ENCODE measurements at places on chromosomes 7 and 10.

DNA sequence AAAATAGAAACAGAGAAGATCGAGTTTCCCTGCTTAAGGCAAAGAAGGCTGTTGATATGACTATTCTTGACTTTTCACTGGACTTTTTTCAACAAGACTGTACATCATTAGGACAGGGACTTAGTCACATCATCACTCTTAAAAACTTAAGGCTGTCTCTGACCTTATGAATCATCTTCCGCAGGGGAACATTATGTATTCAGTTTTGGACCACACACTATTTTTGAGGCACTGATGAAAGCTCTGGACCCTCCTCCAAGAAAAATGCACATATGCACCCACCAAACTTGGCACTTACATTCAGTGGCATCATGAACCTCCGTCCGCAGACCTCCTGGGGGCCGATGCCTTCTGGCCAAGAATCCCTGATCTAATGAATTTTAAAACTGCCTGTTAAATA is 96.4 kb downstream of the CALD1 start:
- no peak for DNase-seq

DNA sequence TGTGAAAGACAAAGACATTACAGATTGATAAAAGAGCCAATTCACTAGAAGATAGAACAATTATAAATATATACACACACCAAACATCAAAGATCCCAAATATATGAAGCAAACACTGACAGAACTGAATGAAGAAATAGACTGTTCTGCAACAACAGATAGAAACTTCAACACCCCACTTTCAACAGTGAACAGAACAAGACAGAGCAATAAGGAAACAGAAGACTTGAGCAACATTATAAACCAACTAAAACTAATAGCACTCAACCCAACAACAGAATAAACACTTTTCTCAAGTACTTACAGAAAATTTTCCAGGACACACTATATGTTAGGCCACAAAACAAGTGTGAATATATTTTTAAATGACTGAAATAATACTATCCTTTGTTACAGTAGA is 10.9 kb downstream of the CDCA7L start:
- DNase-seq = no peak

DNA sequence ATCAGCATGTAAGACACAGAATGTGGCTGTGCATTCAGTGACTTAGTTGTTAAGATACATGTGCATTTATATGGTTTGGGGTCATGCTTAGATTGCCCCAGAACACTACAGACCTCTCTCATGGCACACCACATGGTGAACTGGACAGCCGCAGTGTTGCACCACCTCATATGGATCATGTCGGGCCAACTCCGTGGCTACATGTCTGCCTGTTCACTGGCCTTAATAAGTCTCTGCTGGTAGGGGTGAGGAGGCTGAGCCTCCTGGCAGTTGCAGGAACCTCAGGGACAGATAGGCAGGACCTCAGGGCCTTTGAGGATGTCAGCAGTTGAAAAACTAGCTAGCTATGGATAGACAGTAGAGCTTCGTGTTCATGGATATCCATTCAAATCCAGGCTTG is 751.0 kb downstream of the GRID1 start:
- no peak for DNase-seq

DNA sequence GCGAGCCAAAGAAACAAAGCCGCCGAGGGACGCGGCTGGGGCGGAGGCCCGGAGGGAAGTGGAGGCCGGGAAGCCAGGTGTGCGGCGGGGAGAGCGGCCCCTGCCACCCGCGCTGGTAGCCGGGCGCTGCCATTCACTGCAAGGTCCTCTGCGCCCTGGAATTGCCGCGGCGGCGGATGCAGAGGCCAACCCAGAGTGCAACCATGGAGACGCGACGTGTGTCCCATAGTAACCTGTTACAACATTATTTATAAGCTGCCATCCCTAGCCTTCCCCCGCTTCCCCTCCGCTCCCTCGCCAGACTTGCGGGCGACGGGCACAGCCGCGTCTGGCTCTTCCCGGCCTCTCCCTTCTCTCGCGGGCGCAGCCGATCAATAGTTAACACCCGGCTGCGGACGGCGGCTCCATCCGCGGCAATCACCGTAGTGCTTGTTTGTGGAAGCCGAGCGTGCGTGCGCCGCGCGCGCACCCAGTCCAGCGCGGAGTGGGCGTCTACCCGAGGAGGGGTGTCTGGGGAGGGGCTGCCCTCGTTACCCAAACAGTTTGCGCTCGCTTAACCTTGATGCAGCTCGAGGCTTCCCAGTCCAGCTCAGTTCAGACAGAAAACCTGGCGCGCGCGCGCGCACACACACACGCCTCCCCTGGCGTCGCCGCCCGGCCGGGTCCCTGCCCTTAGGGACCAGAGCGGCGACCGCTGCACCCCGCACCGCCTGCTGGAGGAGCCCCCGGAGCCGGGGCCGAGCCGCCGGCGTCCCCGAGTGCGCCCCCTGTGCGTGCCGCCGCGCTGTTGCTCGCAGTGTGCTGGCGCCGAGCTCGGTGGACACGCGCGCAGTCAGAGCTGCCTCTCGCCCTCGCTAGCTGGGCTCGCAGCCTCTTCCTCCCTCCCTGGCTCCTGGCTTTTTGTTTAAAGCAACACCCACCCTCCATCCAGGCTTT is 165.4 kb upstream of the DPP6 start:
- no peak for DNase-seq

GRCh38 chr10:73876971-73877370 is 2.6 kb upstream of the CAMK2G start:
- no peak for DNase-seq

DNA sequence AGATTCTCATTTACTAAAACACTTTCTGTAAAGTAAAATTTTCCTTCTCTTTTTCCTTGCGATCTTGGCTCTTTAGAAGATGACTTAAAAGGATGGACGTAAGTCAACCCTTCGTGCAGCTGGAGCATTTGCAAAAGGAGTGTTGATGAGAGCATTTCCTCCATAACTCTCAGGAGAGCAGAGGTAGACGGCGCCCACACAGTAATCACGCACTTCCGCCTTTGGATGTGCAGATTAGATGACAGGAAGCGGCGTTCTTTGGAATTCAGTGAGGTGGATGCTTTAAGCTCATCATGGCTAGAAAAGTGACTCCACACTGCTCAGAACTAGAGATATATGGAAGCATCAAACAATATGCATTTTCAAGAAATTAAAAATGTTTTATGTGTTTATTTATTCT is 43.0 kb upstream of the NPS start:
- no peak for DNase-seq

- DNase-seq = no peak
Observed at GRCh38 chr7:141710301-141710700, 2.1 kb downstream of the WEE2 start.

DNA sequence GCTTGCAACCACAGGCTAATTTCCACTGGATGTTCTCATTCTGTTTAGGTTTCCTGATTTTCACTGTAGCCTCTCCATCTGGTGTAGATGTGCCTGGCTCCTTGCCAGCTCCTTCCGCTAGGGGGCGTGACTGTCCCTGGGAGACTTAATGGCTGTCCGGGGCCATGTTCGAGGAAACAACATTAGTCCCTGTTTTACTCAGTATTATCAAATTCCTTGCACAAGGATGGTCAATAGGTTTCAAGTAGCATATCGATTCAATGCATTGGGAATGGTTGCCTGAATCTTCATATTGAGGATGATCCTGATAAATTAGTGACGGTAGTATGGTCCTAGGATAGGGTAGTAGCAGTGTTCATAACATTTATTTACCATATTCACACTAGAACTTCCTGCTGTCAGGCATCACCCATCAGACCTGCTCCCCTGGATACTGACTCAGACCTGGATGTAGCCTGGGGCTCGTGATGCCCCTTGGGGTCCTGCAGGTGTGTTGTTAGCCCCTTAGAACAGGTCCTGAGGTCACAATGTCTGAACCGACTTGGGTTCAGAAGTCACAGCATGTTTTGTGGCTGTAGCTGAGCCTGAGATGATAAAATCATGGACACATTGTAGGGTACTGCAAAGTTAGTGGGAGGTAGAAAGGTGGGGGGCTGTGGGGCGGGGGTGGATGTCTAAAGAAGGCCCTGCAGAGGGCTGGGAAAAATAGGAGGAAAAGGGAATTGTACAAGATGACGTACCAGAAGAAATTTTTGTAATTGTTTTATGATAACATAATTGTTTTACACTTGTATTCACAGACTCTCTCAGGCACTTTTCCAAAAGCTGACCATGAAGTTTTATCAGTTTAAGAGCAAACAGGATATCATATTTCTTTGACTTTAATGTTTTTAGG is 8.9 kb upstream of the EXOC6 start:
- DNase-seq = peak; percentile 59

- peak; percentile 75 for DNase-seq
Observed at GRCh38 chr10:6269953-6270867, 67.5 kb downstream of the PFKFB3 start.

- no peak for DNase-seq
Observed at GRCh38 chr10:18955061-18955460, 93.5 kb upstream of the MALRD1 start.

DNA sequence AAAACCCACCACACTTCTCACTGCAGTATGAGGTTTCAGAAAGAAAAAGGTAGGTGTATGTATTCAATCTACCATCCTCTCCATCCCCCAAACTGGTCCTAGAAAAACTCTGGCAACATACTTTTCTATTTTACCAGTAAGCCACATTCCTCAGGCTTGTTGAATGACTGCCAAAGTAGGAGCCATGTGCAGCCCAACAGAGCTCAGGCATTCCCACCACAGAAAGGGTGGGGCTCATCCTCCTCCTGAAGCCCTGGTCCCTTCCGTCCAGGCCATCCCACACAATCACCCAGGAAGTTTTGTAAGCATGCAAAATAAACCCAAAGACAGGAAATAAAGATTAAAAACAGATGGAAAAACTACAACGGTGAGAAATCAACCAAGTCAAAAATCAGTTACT is 57.2 kb downstream of the MAD1L1 start:
- no peak for DNase-seq

DNA sequence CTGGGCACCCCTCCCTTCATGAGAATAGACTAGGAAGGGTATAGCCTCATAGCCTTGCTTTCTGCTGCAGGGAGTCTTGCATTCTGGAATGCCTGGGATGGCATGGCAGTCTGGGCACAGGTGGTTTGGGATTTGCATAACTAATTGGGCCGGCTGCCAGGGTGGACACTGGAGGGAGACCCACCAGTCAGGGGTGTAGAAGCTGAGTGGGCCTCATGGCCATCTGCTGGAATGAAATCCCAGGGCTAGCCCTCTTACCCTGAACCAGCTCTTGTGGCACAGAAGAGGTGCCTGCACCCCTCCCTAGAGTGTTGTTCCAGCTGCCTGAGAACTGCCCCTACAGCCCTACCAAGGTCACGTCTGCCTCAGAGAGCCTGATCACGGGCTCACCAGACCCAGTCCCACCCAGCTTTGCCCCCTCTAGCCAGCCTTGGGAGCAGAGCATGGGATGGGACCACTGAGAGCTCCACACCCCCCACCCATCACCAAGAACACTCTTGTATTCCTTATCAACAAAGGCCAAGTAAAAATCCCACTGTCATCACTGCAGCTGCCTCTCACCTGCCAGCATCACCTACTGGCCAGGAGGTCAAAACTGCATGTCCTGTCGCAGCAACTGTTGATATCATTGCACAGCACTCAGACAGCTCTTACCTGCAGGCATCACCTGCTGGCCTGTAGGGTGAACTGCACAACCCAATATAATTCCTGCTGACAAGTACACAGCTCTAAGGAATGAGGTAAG is 148.9 kb downstream of the ZEB1 start:
- DNase-seq = no peak

- peak; percentile 28 for DNase-seq
Observed at GRCh38 chr10:89327803-89328441, at the start of gene IFIT3. Gene IFIT3, plus strand, starts transcription at chr10:89327997. Its CDS starts 77 bp downstream, at chr10:89328074.

GRCh38 chr10:6678956-6679355 is 98.9 kb upstream of the PRKCQ start:
- DNase-seq = no peak

GRCh38 chr7:137846827-137847567 is at the start of gene DGKI:
Gene DGKI, minus strand, starts transcription at chr7:137846974.
- DNase-seq = no peak

- DNase-seq = no peak
Observed at GRCh38 chr7:116423499-116423898, 76.0 kb upstream of the CAV2 start.

- DNase-seq = no peak
Observed at GRCh38 chr7:158057446-158057845, 530.2 kb downstream of the PTPRN2 start.

GRCh38 chr10:74451127-74451829 is 300.3 kb downstream of the ADK start:
- no peak for DNase-seq

DNA sequence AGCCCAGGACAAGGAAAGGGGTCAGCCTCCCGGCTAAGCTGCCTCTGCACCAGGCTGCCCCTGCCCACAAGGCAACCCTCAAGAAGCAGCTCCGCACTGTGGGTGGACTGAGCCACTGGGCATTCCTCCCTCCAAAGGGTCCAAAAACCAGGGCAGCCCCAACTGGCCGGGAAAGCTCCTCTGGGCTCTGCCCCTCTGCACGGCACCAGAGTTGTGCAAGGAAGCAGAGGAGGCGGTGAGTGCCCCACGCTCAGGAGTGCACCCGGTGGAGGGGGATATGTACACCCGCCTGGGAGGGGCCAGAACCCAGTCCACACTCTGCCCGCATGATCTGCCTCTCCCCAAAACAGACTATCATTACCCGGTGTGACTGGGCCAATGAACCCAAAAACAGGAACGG is 43.8 kb downstream of the PTPRN2 start:
- no peak for DNase-seq

- no peak for DNase-seq
Observed at GRCh38 chr10:92420546-92421275, 129.7 kb downstream of the MARCHF5 start.

DNA sequence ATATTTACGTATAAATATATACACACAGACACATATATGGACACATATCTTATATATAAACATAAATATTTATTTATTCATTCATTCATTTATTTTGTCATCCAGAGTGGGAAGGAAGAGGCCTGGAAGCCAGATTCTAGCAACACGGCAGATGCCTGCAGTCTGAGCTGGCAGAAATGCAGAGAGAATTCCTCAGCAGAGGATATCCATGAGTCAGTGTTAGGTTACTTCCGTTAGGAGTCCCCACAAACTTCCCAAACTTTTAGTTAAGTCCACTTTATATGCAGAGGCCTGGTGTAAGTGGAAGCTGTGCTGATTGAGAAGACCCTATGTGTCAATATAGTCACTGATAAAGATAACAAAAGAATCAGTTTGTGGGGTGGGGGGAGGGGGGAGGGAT is 89.6 kb downstream of the PPP1R17 start:
- no peak for DNase-seq

GRCh38 chr10:3568392-3568791 is 216.6 kb downstream of the KLF6 start:
- DNase-seq = no peak

GRCh38 chr10:35379226-35380137 is 43.2 kb downstream of the CCNY start:
- DNase-seq = peak; percentile 32

- no peak for DNase-seq
Observed at GRCh38 chr7:42736931-42737330, 174.9 kb downstream of the C7orf25 start.

GRCh38 chr7:108442039-108442568 is 14.1 kb downstream of the NRCAM start:
- DNase-seq = no peak

GRCh38 chr10:338171-339037 is 203.1 kb downstream of the ZMYND11 start:
- DNase-seq = no peak

GRCh38 chr10:101684782-101685181 is 10.2 kb downstream of the FBXW4 start:
- no peak for DNase-seq

GRCh38 chr10:29328983-29329382 is 40.1 kb downstream of the LYZL1 start:
- DNase-seq = no peak
